Activated CD4-positive, alpha-beta memory T cell treated with anti-CD3 and anti-CD28 coated beads, Interleukin-2, amount 10 ng/mL, durations not matched to agents 7 days and 5 days (primary cell): ENCODE measurements at places on chromosomes 16 and 17.

DNA sequence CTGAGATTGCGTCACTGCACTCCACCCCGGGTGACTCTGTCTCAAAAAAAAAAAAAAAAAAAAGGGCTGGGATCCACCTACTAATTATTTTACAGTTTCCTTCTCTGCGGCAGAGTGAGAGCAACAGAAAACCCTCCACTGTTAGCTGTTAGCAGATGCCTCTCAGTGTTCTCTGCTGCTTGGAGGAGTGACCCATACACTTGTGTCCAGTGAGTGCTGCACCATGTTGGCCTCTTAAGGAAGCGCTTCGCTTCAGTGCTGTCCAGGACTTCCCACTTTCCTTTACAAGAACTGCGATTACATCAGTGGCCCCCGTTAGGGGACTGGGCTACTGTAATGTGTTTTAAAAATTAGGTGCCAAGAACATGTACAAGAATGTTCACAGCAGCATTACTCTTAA, 18.4 kb upstream of the CLEC18B start:
- no peak for DNase-seq

DNA sequence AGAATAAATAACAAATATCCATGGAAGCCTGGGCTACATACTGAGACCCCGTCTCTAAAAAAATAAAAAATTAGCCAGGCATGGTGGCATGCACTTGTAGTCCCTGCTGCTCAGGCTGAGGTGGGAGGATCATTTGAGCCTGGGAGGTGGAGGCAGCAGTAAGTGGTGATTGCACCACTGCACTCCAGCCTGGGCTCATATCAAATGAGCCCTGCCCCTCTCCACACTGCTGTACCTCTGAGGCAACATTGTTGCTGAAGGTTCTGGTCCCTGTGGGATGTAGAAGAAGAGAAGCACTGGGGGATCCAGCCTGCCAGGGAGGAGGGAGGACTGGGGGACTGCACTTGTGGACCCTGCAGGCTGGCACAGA, 11.4 kb upstream of the ARHGAP23 start:
- no peak for DNase-seq

DNA sequence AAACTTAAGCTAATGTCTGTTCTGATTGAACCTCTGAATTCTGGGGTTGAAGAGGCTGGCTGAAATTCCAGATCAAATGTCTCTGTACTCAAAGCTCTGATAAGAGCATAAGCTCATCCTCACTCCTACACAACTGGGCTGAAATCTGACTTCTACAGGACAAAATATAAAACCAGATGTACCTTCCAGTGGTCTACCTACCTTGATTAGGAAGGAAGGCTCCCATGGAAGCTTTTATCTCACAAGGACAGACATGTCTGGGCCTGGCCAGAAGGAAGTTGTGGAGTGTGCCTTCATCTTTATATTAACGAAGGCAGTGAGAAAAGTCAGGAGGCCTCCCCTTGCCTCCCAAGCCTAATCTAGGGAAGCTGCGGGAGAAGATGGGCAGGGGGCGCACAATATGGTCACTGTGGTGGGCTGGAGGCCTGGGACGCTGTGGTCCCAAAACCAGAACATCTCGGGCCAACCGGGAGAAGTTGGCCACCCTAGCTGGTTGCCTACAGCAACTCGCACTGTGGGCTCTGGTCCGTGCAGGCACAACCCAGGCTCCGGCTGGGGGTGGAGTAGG, 55.6 kb upstream of the LRRC37A3 start:
- DNase-seq, result no peak

DNA sequence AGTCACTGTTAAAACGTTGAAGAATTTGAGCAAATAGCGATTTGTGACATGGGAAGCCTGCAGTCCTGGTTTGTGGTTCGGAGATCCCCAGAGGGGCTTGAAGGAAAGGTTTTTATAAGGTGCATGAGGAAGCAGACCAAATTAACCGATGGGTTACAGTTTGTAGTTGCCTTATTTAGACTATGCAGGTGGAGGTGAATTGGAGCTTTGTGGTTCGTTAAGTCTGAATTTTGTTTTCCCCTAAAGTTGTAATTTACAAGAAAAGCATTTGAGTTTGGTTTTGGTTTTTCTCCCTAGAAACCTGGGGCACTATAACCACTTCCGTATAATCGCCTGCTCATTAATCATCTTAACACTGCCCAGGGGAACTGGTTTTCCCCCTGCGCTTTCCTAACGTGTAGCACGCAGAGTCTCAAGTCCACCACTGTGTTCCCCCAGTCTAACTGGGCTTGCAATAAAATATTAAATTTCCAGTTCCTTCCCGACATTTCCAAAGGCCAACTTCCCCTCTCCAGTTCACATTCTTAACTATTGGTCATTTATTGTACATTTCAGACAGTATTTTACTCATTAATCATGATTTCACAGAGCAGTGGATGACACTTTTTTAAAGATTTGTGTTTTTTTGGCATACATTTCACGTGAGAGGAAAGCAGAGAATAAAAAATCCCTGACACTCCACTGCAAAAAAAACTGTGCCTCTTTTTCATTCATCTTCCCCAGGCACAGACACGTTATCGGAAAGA, 932 bp downstream of the ZNF267 start:
- peak; percentile 47 for DNase-seq

- no peak for DNase-seq
These were observed 209.9 kb downstream of the ZFHX3 start for GRCh38 chr16:72837846-72838585.

DNA sequence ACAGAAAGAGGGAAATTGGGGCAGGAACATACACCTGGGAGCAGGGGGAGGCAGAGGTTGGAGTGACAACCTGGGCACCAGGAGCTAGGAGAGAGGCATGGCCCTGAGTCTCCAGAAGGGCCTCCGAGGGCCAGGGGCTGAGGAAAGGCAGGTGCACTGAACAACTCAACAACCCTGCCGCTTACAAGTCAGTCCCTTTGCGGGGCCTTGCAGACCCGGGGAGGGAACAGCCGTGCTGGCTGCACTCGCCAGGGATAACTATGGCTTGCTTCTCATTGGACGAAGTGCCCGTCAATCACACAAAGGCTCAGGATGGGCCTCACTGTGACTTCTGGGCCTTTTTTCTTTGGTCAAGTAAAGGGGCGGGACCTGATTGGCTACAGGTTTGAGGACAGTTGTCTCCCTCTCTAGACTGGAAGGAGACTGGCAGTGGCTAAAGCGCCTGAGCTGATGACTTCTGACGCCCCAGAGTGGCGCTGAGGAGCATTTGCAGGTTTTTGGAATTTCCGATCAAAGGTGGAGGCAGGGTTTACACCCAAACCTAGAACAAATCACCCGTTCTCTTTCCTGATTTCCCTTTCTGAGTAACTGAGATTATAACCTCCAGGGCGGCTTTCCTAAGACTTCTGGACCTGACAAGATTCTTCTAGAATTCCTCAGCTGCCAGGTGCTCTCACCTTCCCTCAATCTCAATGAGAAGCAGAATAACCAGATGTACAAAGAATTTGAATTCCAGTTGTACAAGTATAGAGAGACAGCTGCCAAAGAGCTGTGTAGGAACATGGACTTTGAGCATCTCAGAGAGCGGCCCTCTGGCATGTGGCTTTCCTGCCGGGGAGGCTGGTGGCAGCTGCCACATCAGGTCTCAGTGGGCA, 27.6 kb upstream of the ST6GALNAC2 start:
- no peak for DNase-seq

- no peak for DNase-seq
These were observed 31.8 kb downstream of the NSMCE1 start for GRCh38 chr16:27236635-27237218.

- no peak for DNase-seq
These were observed 250.0 kb downstream of the ABCC12 start for GRCh38 chr16:47905771-47906170.

- DNase-seq, result no peak
These were observed 41.4 kb downstream of the DDX19A start for GRCh38 chr16:70388006-70388680.

GRCh38 chr17:81471818-81472456, 40.7 kb downstream of the ACTG1 start:
- DNase-seq, result no peak

- peak; percentile 71 for DNase-seq
These were observed 558 bp downstream of the SOX15 start for GRCh38 chr17:7589204-7589868.

GRCh38 chr17:17809531-17810083, 27.2 kb downstream of the SREBF1 start:
- no peak for DNase-seq

DNA sequence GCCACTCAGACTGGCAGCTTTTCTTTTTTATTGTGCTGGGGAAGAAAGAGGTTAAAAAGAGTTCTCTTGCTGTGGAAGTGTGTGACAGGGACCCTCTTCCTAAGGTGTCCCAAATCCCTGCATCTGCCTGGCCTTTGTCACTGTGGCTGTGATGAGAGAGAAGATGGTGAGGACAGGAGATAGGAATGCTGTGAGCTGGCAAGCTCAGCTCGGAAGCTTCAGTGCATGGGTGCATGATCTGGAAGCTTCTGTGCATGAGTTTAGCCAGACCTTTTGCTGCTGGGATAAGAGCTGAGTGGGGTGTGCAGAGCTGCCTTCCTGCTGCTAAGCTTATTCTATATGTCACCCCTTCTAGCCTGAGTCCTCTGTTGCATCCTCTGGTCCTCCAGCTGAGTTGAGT, 103.3 kb upstream of the CACNG3 start:
- no peak for DNase-seq

- no peak for DNase-seq
These were observed 568.3 kb upstream of the SALL1 start for GRCh38 chr16:51719376-51719775.

DNA sequence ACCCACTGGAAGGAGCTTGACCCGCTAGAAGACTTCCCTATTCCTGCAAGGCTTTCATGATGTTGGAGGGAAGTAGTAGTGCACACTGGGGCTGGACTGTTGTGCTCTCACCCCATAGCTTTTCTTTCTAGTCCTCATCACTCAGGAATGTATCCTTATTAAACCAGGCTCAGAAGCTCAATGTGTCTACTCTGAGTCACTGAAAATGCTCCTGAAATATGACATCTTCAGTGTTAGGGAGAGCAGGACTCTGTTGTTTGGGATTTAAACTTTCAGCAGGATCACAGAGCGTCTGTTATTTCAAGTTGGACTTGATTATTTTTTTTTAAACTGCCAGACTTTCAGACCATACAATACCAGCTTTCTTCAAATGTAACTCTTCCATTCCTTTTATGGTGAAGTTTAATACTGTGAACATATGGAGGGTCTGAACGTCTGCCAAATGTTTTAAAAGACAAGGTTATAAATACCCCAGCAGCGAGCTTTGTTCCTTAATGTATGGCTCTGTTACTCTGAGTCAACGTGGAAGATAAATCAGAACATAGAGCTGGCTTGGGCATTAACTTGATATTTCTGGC, 257.5 kb downstream of the CDH11 start:
- no peak for DNase-seq

GRCh38 chr17:50149091-50149416, 1.4 kb downstream of the PPP1R9B start:
- no peak for DNase-seq

DNA sequence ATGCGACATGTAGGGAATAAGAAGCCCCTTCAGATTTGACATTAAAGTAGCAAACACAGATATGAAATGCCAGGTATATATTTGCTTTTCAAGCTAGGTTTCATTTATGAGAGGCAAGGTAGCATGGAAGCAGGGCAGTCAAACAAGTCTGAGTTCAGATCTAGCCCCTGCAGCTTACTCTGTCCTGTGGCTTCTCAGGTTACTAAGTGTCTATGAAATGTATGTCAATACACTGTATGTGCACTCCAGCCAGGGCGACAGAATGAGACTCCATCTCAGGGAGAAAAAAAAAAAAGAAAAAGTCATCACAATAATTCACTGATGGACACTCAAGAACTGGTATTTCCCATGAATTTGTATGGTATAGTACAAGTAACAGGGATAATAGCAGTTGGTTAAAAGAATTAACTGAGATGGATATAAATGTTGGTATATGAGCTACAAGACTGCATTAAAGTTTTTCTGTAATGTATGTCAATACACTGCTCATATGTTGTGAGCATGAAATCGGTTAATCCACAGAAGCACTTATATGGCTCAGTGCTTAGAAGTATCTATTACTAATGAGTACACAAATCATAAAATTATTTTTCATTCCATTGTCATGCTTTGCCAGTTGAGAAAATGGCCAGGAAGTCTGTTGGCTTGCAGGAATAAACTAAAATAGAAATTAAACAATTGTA, 2.9 kb upstream of the WSB1 start:
- no peak for DNase-seq

GRCh38 chr16:68646953-68647659, 2.0 kb downstream of the CDH3 start:
- no peak for DNase-seq

GRCh38 chr16:46788891-46789474, 40.8 kb upstream of the MYLK3 start:
- DNase-seq, result no peak

DNA sequence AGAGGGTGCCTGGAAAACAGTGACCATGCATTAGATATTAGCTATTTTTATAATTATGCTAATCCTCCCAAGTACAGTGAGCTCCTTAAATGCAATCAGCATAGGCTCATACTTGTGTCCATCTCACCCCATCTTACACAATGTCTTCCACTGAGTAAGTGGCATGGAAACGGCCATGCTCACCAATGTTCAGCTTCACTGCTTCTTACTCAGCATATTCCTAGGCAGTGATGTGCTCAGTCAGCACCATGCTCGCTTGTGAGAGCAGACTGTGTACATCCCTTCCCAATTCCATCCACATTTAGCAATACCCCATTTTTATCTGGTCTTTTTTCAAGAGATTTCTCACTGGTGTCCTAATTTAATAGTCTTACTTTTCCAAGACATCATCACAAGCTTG, 454.8 kb upstream of the SOX9 start:
- DNase-seq, result no peak

DNA sequence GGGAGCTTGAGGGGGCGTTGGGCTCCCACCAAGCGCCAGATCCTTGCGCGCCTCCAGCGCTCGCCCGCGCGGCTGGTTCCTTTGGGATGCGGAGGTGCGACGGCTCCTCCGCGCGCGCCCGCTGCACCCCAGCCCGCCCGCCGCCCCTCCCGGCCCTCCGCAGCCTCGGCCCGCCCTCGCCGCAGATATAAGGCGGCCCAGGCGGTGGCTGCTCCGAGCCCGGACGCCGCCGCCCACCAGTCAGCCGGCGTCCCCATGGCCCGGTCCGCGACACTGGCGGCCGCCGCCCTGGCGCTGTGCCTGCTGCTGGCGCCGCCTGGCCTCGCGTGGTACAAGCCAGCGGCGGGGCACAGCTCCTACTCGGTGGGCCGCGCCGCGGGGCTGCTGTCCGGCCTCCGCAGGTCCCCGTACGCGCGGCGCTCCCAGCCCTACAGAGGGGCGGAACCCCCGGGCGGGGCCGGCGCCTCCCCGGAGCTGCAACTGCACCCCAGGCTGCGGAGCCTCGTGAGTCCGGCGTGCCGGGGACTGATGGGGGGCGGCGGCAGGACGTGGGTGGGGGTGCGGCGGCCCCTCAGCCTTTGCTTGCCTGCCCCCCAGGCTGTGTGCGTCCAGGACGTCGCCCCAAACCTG, at the start of gene NPB:
NPB (plus strand) TSS at position 216 of the 630 bp plus-strand sequence; CDS start at position 256, 40 bp downstream.
- DNase-seq, result no peak

GRCh38 chr17:40363111-40363827, 1.3 kb downstream of the GJD3 start:
- DNase-seq, result peak; percentile 42

GRCh38 chr17:79372470-79373238, 238.2 kb downstream of the RBFOX3 start:
- no peak for DNase-seq
